ENCODE measurements at places on chromosomes 12 and 14. TPM values are rescaled to one million over a fixed set of nuclear protein-coding genes. Genes with fewer than 3 reads are reported as not detected.

The ERP29 gene
- total RNA-seq, result 58.0 TPM

The HSPB8 gene
- total RNA-seq, result 10.9 TPM

The LRRC23 gene
- total RNA-seq, result 7.3 TPM

The RHOJ gene
- total RNA-seq, result 6.6 TPM

The ARID4A gene
- 4.9 TPM for total RNA-seq

The NOC4L gene
- 12.4 TPM for total RNA-seq

The GSC gene
- 0.44 TPM for total RNA-seq

The AQP2 gene
- 0.31 TPM for total RNA-seq

The MYRFL gene
- total RNA-seq, result not detected

The P2RX7 gene
- total RNA-seq, result not detected

The HOXC9 gene
- total RNA-seq, result not detected

The PRKD1 gene
- 18.7 TPM for total RNA-seq

The SLCO1C1 gene
- not detected for total RNA-seq

The BIN2 gene
- total RNA-seq, result not detected

All from cardiac ventricle fibroblast (primary cell).